ENCODE measurements at places on chromosomes 12 and 14. TPM values are rescaled to one million over a fixed set of nuclear protein-coding genes. Genes with fewer than 3 reads are reported as not detected.

GRCh38 chr14:53183056-53183455 is 29.9 kb upstream of the DDHD1 start:
- no peak overlapping the region for H3K27ac ChIP-seq
- H3K4me1 ChIP-seq: no peaks in the 10 kb centered on the region
- DNase-seq: no peak
- no peaks in the 10 kb centered on the region for H3K27me3 ChIP-seq

DNA sequence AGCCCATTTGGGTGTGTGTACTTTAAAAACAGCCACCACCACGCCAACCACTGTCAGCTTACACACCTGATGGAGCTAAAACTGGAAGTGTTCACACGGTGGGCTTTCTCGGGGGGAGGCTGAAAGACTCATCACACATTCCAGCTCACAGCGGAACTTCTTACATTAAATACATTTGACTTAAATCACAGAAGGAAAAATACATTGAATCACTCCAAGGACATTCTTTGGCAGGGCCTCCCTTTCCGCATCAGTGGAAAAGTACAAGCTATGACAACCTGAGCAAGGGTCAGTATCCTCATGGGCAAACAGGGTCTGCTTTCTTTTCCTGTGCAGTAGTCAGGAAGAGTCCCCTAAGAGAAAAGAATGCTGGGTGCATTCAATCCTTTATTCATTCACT is 31.0 kb upstream of the TC2N start:
- H3K27me3 ChIP-seq: no peaks in the 10 kb centered on the region
- no peaks in the 10 kb centered on the region for H3K36me3 ChIP-seq
- H3K4me1 ChIP-seq: peaks cover 73% of the 10 kb centered on the region
- H3K27ac ChIP-seq: peak overlapping the region; percentile 61

- no peaks in the 10 kb centered on the region for H3K27me3 ChIP-seq
- H3K36me3 ChIP-seq: no peaks in the 10 kb centered on the region
These were observed 40.5 kb upstream of the MON2 start for GRCh38 chr12:62426089-62426488.

GRCh38 chr14:88210426-88210825 is 112.6 kb downstream of the KCNK10 start:
- H3K27ac ChIP-seq: no peak overlapping the region
- no peaks in the 10 kb centered on the region for H3K36me3 ChIP-seq
- DNase-seq: no peak
- H3K27me3 ChIP-seq: no peaks in the 10 kb centered on the region
- H3K4me1 ChIP-seq: no peaks in the 10 kb centered on the region
- H3K4me3 ChIP-seq: no peak overlapping the region

DNA sequence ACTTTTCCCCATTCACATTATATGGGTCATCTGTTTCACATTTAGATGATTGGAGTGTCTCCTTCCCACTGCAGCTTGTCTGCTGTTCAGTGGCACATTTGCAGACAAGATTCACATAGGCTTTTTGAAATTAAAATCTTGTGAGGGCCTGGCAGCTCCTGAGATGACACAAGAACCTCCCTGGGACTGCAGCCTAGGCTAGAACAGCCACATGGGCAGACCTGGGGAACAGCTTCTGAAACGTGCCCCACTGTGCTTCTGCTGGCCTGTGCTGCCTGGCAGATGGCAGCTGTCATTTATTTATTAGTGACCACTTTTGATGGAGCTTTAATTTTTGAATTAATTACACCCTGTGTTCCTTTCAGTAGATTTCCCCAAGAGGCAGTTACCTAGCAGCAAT is 137.4 kb downstream of the GRIP1 start:
- H3K4me1 ChIP-seq: no peaks in the 10 kb centered on the region
- no peaks in the 10 kb centered on the region for H3K27me3 ChIP-seq
- no peak overlapping the region for H3K27ac ChIP-seq
- H3K36me3 ChIP-seq: no peaks in the 10 kb centered on the region

DNA sequence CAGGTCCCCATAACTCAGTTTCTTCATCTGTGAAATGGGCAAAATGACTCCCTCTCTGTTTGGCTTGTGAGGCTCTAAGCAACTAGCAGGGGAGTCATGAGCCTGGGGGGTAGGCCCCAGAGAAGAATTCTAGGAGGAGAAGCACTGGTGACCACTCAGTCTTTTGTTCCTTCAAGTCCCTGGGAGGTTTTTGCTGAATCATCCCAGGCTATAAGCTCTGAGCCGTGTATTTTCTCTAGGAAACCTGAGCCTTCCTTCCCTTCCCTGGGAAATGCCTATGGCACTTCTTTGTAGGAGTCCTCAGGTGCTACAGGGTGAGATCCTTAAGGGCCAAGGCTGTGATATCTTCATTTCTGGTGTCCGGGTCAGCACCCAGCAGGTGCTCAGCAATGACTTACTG is 4.5 kb downstream of the RPH3A start:
- H3K27ac ChIP-seq: no peak overlapping the region
- H3K36me3 ChIP-seq: no peaks in the 10 kb centered on the region
- no peak overlapping the region for H3K4me3 ChIP-seq

Gene TSHR
- not detected for total RNA-seq

Gene TPH2
- not detected for total RNA-seq

Gene RHEBL1
- total RNA-seq: not detected

Gene PABPN1
- 39.2 TPM for total RNA-seq

Measured in sigmoid colon (tissue), 7 donors.